NCI-H1048 (cell line): ENCODE measurements at places on chromosomes 2 and 18.

DNA sequence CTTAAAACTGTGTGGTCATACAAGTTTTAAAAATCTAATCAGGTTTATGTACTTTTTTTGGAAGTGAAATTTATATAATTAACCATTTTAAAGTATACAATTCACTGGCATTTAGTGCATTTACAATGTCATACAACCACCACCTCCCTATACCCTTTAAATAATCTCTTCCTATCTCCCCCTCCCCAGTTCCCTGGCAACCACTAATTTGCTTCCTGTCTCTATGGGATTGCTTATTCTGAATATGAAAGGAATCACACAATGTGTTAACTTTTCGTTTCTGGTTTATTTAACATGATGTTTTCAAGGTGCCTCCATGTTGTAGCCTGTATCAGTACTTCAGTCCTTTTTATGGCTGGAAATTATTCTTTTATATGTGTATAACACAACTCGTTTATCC is 19.4 kb downstream of the CHMP3 start:
- DNase-seq: no peak

DNA sequence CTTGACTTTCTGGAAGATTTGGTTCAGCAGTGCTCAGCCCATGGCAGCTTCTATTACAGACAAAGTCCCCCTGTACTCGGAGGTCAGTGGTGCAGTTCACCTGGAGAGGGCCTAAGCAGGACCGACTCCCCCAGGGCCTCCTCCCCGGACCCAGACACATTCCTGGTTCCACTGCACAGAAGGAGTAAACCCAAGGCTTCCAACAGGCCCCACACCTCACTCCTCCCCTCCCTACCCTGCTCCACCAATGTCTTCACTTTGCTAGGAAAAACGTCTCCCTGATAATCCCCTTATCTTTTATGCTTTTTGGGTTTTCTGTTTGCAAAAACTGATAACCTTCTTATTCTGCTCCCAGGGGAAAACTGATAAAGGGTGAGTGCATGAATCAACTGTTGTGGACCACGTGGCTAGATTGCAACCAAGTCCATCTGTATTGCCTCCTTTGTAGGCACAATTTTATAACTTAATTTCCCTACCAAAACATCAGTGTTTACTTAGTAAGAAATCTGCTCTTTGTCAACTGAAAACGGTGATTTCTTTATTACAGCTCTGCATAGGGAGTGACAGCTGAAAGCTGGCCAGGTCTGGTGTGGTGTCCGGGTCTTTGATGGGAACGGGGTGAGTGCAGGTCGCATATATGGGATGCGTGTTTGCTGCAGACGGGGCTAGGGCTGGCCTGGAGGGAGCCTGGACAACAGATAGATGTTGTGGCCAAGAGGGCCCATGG is 202.5 kb downstream of the GLI2 start:
- DNase-seq: no peak

- no peak for DNase-seq
Observed at GRCh38 chr18:22428672-22429071, 11.0 kb upstream of the CTAGE1 start.

DNA sequence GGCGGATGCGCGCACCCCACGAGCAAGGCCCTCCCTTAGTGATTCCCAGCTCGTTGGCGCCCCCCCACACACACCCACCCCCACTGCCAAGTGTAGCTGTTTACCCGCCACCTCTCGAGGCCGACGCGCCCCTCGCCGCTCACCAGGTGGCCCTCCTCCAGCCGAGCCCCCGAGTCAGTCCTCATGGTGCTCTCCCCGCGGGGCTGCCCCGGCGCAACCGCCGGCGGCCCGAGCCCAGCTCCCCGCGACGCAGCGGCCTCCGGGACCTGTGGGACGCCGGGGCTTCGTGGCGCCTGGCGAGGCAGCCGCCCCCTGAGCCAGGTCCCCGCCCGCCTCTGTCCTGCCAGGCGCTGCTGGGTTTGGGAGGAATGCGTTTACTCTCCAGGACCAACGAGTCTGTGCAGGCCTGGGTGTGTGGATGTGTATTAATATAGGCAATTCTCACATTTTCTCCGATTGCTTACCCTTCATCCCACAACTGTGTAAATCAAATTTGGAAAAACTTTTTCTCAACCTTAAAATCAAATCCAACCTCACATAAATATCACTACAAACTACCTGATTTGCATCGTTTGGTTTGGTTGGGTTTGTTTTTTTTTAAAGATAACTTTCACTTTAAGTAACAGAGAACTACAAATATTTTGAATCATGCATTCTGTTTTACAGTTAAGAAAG is at the start of gene TMEM237:
TMEM237 (minus strand) TSS at position 288 of the 675 bp plus-strand sequence; CDS start at position 185, 103 bp downstream.
- DNase-seq: no peak

GRCh38 chr18:46768166-46768921 is 11.5 kb upstream of the ST8SIA5 start:
- DNase-seq: no peak

DNA sequence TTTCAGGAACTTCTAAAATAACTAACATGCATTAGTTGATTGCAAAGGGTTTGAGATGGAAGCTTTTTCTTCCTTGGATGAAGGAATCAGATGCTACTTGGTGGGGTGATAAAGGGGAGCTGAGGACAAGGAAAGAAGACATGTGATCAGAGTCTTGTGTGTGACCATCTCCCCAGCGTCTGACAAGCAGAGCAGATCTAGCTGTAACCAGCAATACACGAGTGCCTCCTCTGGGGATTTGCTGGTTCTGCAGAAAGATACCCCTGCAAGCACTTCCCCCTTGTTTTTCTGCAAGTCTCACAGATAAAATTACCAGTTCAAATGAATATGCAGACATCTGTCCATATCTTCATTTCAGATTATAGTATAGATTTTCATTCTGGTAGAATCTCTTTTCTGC is 2.7 kb downstream of the CDH7 start:
- no peak for DNase-seq

DNA sequence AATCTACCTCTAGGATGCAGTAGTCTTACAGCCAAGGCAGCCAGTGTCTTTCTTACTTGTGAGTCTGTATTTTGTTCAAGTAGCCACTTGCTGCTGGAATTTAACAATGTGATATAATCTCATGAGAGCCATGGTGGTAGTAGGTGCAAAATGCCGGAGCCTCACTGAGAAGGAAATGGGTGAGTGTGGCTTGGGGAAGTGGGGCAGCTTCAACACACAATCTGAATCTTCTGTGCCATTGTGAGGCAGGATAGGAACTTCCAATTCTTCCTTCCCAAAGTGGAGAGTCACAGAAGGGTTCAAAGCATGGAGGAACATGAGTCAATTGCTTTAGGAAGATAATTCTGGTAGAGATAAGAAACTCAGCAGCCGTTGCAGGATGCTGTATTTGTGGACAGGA is 158.7 kb upstream of the APCDD1 start:
- DNase-seq: no peak

GRCh38 chr2:189762229-189762550 is 402 bp downstream of the OSGEPL1 start:
- no peak for DNase-seq

DNA sequence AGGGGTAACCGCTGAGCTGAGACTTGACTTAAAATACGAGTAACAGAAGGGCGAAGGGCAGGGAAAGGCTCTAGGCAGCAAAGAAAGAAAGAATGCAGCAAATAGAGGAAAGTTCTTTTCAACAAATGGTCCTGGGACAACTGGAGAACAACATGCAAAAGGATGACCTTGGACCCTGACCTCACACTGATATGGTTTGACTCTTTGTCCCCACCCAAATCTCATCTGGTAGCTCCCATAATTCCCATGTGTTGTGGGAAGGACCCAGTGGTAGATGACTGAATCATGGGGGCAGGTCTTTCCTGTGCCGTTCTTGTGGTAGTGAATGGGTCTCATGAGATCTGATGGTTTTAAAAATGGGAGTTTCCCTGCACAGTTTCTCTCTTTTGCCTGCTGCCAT is 33.9 kb downstream of the ST3GAL5 start:
- no peak for DNase-seq

DNA sequence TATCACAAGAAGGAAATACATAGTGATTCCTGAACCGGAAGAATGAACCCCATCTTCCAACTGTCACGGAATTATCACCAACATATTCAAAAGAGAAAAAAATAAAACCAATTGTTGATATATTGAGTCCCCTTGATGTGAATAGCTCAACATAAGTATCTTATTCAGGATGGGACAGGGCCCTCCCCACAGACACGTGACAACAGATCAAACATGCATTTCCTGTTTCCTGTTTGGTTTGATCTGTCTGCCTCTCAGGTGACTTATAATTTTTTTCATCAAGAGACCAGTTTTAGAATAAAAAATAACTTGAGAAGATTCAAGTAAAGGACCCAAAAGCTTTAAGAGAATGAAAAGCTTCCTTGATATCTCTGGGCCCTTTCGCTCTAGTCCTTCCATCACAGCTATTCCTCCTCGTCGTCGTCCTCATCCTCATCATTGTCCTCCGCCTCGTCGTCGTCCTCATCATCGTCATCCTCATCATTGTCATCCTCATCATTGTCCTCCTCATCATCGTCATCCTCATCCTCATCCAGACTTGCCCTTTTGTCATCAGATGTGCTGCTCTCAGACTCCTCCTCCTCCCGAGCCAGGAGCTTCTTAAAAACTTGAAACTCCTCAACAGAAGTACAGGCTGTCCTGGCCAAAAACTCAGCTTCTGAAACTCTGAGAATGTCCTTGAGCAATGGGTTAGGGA is 6.3 kb downstream of the MTERF4 start:
- no peak for DNase-seq

- DNase-seq: no peak
Observed at GRCh38 chr2:10193851-10194820, 71.6 kb downstream of the RRM2 start.
